T-helper 9 cell (primary cell): ENCODE measurements at places on chromosomes 7 and 10.

DNA sequence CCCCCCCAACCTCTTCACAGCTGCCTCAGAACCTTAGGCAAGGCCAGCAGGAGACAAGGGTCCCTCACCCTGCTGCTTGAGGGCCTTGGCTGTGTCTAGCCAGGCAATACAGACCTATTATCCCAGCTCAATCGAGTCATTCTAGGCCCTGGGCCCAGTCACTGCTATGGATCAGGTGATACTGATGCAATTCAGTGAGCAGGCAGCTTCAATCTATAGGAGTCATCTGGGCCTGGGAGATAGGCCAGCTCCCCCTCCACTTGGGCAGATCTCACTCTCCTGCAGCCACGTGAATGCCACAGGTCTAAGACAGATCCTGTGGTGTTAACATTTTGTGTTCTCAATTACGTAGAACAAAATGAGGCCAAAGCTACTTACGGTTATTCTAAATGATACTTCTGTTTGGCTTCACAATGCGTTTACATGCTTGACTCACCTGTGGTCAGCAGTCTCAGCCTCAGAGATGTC is 68.0 kb upstream of the LRRC4 start:
- no peak for DNase-seq

DNA sequence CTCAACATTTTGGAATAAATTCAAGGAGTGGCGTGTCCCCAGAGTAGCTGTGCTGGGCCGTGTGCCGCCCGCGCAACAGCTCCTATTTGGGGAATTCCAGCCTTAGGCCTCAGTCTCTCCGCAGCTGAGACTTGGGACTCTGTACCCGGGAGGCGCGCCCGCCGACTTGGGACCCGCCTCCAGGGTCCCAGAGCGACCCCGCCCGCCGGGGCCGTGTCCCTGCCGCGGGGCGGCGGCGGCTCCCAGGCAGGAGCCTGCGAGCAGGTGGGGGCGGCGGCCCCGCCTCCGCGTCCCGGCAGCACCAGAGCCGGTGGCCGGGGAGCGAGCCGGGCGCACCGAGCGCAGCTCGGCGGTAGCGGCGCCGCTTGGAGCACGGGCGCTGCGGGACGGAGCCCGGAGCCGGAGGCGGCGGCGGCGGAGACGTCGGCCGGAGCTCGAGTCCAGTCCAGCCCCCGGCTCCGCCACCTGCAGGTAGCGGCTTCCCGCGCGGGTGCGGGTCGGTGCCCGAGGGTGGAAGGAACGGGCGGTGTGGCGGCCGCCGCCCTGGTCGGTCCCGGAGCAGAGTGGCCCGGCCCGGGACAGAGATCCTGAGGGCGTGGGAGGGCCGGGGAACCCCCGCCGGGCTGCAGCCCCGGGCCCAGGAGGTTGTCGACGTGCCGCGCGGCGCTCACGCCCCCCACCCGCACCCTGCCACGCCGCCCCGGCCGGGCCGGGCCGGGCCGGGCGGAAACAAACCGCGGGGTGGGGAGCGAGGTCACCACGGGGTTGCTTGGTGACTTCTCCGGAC is at the start of gene WIPF3:
TSS of gene WIPF3 (plus strand) at position 301 of the 787 bp plus-strand sequence. CDS start 28,217 bp downstream, outside the sequence.
- DNase-seq: no peak

DNA sequence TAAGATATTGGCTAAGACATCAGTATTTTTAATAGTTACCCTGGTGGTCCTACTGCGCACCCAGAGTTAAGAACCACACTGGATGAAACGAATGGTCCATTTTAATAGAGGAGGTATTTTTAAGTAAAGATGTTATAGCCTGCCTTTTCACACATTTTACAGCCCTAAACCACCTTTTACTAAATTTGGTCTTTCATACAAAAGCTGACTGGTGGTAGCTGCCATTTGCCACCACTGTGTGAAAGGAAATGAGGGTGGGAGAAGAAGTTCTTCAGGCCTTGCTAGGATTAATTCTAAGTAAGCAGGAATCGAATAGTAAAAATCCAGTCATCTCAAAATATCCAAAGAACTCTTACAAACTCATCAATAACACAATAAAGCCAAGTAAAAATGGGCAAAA is 15.2 kb upstream of the APBB1IP start:
- no peak for DNase-seq

DNA sequence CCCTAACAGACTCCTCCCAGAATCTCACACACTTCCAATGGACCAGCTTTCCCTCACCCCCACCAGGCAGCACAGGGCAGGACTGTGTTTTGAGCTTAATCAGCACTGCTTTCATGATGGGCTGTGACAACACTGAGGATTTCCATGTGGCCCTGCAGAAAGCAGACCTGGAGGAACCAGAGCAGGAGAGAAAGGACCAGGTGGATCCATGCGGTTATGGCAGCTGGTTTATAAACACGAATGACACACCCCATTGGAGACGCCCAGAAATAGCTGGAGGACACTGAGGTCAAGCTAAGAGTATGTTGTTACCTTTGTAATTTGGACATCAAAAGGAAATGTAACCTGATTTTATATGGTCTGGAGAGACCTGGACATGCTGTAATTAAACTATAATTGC is 31.7 kb upstream of the HERPUD2 start:
- no peak for DNase-seq

DNA sequence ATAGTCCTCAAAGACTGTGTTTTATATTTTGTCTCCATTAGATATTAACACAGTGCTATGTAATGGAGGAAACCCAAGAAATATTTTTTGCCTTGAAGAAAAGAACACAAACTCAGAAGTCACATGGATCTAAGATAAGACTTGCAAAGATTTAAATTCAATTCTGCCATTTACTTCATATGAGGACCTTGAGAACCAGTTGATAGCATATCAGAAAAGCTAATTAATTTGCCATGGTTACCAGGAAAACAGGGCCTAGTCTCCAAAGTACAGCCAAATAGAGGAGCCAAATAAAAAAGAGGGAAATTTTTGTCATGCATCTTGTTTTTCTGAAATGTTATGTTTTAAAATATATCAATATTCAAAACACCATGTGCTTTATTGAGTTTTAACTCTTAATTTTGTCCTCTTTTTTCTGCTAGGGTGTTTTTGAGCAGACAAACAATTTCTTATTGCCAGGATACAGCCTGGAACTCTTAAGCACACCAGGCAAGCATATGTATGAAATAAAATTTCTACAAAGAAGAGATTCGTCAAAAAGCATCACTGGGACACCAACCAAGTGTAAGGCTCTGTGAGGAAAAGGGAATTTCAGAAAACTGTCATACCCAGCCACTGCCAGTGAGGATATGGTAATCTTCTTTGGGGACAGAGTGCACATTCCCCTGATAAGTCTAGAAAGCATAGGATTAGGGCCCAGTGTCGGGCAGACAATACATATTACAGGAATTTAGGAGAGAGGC is 10.6 kb upstream of the TOMM7 start:
- no peak for DNase-seq

GRCh38 chr7:64947252-64948000 is 43.4 kb downstream of the ZNF117 start:
- DNase-seq: no peak

GRCh38 chr7:51263631-51264484 is 52.8 kb downstream of the COBL start:
- no peak for DNase-seq

DNA sequence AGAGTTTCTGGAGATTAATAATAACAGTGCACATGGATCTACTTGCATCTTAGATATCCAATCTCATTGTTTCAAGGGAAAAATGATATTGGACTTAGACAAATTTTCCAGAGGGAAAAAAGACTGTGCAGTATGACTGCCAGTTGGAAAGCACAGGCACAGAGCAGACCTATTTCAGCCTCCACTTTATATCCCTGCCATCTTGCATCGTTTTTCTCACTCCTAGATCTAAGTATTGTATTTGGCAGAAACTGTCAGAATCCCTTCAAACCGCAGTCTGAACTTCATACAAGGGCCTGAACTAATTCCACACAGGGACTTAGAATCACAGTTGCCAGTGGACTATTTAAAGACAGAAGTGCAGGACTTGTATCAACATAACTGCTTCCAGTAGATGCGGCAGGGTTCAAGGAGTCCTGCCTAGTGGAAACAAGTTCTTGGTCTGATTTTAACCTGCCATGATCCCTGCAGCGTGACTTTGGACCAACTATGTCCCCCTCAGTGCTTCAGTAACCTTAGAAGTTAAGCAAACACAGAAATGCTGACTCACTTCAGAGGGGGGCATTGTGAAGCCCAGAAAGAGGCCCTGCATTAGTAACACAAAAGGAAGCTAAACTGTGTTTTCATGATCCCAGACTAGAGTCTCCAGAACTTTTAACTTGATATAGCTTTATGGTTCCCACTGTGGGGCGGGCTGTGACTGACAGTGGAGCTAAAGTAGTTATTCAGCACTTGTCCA is 95.7 kb upstream of the PALS2 start:
- no peak for DNase-seq

- no peak for DNase-seq
Measured at GRCh38 chr10:12699258-12699700, 302.2 kb downstream of the CCDC3 start.

GRCh38 chr7:128165927-128166420 is 75.1 kb upstream of the LEP start:
- DNase-seq: no peak

- no peak for DNase-seq
Measured at GRCh38 chr10:58887474-58887873, 289.0 kb upstream of the PHYHIPL start.

GRCh38 chr10:11106621-11107374 is 89.1 kb downstream of the CELF2 start:
- DNase-seq: no peak

- DNase-seq: no peak
Measured at GRCh38 chr10:113992471-113993011, 51.1 kb upstream of the ADRB1 start.

DNA sequence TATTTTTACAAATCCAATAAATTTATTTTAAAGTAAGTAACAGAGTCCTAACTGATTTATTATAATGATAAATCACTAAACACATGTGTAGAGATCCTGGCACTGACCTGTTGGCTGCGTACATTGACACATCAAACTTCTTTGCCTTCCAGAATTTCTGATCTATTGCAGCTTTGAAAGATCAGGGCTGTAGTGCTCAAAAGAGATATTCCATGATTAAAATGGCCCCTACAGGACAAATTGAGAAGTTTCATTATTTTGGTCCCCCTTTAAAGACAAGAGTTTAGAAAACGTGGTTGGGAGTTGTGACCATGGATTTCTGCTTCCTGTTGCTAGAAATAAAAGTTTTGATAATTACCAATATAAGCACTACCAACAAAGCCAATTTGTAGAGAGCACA is 87.7 kb upstream of the PDK4 start:
- DNase-seq: no peak

- no peak for DNase-seq
Measured at GRCh38 chr10:75314570-75314969, 78.8 kb upstream of the COMTD1 start.

- DNase-seq: no peak
Measured at GRCh38 chr7:138066954-138067394, 9.3 kb upstream of the AKR1D1 start.

DNA sequence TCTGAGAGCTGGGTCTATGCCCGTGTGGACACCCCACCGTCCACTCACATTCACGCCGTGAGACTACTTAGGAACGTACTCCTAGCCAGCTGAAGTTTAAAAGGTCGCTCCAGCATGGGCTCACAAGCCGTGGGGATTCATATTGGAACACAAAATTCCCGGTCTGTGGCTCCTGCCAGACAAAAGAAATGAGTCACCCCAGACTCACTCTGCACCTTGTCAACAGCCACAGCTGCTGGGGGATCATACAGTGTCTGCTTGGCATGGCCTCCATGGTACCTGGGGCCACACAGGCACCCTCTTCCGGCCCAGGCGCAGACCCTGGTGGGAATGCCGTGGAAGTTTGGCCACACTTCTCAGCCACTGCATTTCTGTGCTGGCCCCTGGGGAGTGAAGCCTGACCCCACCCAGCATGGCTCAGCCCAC is 228.4 kb downstream of the DNAJB6 start:
- no peak for DNase-seq

- no peak for DNase-seq
Measured at GRCh38 chr7:111869280-111869679, 307.0 kb upstream of the IMMP2L start.

DNA sequence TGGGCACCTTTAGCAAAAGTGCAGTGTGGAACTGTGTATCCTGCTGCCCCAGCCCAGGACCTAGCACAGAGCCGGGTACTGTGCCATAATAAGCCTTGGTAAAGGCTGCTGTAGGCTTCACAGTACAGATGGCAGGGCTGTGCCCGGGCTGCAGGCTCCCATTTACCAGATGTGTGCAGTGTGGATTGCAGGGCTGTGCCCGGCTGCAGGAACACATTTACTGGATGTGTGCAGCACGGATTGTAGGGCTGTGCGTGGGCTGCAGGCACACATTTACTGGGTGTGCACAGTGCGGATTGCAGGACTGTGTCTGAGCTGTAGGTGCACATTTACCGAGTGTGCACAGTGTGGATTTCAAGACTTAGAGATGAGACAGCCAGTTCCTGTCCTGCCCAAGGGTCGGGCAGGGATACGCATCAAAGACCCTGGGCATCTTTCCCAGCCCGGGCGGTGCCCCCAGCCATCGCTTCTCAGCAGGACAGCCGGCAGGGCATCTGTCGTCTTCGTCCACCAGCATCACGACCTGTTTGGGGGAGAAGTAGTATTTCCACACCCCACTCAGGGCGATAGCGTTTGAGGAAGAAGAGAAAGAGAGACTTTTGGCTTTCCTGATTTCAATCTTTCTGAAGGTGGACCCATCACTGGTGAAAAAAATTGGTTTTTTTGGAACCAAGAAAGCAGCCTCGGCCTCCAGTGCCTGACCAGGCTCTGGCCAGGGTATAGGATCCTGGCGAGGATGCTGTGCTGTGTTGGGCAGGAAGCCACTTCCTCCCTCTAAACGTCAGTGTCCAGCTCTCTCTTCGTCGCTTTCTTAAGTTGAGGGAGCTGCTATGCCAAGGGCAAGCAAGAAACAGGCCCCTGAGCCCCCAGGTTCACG is 180.8 kb downstream of the CUX1 start:
- DNase-seq: no peak
